ENCODE measurements at places on chromosomes 5 and 9.

- no peak for DNase-seq
Measured at GRCh38 chr9:91736311-91736710, 213.7 kb downstream of the ROR2 start.

DNA sequence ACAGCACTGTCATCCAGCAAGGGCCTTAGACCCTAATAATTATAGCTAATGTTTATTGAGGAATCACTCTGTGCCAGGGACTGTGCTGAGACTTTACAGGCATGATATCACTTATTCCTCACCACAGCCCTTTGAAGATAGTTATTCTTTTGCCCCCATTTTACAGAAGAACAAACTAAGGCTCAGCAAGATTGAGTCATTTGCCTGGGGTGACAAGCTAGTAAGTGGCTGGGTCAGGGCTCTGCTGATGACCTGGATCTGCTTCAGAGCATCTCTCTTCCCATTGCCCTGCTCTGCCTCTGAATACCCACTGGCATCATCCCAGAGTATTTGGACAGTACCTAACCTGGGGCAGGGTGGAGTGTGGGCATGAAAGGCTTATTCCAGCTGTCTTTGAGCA lies 11.8 kb downstream of the JADE2 start:
- no peak for DNase-seq

DNA sequence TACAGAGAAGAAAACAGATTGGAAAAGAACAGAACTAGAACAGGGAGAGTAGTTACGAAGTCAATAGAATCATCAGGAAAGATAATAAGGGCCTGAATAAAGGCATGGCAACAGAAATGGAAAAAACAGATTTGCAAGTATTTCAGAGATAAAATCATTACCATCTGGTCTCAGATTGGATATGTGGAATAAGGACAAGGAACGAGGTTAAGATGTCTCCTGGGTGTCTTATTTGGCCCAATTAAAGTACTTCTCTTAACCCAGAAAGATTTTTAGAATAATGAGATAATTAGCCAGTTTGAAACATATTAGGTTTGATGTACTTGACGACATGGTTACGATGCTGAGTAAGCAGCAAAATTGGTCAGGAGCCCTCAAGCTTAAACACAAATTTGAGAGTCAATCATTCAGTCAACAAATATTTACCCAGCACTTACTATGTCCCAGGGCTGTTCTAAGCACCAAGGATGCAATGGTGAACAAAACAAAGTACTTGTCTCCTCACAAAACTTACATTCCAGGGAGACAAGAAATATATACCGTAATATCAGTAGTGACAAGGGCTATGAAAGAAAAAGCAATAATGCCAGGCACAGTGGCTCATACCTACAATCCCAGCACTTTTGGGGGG lies 18.3 kb downstream of the RICTOR start:
- no peak for DNase-seq

GRCh38 chr9:71760901-71761300 lies 7.4 kb downstream of the CEMIP2 start:
- DNase-seq = no peak

GRCh38 chr5:80215523-80215922 lies 40.3 kb downstream of the SERINC5 start:
- DNase-seq = no peak

GRCh38 chr9:121662359-121662758 lies 10.9 kb downstream of the DAB2IP start:
- DNase-seq = no peak

DNA sequence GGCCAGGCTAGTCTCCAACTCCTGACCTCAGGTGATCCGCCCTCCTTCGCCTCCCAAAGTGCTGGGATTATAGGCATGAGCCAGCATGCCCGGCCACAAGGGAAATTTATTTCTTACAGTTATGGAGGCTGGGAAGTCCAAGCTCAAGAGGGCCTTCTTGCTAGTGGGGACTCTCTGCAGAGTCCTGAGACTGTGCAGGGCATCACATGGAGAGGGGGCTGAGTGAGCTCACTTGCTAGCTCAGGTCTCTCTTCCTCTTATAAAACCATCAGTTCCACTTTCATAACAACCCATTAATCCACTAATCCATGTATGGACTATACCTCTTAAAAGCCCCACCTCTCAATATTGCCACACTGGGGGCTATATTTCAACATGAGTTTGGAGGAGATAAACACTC lies 5.1 kb upstream of the SPIN1 start:
- no peak for DNase-seq

DNA sequence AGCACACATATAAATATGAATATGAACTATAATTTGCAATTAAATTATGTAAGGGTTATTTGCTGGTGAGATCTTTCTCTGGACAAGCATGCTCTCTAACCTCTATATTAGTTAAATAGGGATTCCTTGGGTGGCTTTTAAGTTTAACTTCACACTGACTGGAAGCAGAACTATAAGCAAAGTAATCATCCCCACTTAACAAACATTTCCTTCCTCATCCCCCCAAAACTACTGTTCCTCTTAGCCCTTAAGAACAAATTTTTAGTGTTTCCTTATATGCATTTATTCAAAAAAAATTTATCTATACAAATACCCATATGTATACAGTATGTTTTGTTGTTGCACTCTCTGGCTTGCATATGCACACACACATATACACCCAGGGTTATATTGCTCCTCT lies 512.1 kb upstream of the MEF2C start:
- DNase-seq = no peak

DNA sequence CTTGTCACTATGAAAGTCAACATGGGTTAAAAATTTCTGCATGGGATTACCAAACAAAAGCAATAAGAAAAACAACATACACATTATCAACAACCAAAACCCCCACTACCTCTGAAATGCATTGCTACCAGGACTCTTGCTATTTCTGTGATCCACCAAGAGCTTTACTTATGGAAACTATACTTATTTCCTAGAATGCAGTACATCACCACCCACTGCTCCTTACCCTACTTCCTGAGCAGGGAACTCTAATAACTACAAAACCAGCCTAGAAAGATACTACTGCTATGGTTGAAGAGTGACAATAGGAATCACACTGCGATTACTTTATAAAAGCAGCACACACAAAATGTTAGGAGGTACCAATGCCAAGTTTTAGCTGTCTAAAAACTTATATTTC lies 22.2 kb downstream of the LURAP1L start:
- DNase-seq = no peak

DNA sequence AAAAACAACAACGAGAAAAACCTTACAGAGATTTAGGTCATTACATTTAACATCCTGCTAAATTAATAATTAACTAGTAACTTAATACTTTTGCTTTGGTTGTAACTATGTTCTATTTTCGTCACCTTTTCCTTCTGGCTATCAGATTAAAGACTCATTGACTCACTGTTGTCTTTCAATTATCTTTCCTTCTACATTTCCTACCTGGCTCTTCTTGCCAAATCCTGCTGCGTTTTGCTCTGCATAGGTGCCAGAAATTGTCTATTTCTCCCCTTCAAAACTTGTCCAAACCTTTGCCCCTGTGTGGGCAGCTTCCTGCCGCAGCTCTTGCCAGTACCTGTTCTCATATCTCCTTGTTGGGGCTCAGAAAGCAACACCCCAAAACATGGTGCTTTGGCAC lies 235.5 kb upstream of the ZNF608 start:
- no peak for DNase-seq
